ENCODE measurements at places on chromosomes 4 and X.
A peak's percentile ranks its signal among the peaks of the same experiment; 100 is the strongest.

- no peak for DNase-seq
These were observed 7.1 kb upstream of the SCRG1 start for GRCh38 chr4:173405840-173406606.

DNA sequence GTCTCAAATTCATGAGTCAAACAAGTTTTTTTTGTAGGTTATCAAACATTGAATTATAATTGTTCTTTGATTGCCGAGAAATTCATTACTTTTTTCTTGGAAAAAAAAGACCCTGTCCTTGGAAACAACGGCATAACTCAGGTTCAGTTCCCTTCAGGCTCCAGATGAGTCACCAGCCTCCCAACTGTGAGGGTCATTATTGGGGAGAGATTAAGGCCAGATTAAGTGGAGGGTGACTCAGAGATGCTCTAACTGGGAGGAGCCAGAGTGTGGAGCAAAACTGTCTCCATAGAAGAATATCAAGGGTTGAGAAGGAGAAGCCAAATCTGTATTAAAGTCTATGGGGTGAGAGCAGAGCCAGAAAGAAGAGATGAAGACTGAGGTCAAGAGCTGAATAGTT is 9.6 kb downstream of the ADGRG4 start:
- DNase-seq, result no peak

- no peak for DNase-seq
These were observed 1.8 kb downstream of the WWC2 start for GRCh38 chr4:183100827-183101226.

DNA sequence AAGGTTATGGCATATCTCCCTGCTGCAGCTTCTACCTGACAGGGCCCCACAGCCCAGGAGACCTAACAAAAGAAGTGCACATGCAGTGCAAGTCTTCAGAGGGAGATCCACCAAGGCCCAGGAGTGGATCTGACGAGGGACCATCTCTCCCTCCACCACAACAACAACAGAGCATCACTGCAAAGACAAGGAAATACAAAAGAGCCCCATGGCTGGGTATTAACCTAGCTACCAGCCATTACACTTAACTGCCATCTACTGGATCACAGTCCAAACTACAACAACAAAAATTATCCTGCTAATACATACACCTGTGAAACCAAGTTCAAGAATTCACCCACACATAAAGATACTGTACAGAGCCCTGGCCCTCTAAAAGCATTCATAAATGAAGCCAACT is 280.2 kb upstream of the SLC7A11 start:
- DNase-seq, result no peak

GRCh38 chr4:83240379-83240875 is 44.2 kb downstream of the COQ2 start:
- no peak for DNase-seq

DNA sequence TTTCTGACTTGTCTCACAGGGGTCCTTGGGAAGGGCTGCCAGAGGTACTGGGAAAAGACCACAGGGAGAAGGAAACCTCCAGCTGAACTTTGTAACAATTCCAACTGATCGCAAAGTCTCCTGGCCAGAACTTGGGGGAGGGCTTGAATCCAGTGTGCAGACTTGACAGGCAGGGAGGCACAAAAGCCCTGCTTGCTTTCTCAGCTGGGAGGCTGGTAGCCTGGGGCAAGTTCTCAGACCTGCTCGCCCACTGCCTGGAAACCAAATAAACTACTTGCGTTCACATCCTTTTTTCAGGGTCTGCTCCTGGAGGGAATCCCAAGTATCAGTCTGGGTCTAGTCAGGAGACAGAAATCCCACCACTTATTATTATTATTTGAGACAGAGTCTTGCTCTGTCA is 48.0 kb upstream of the CASK start:
- DNase-seq, result no peak

DNA sequence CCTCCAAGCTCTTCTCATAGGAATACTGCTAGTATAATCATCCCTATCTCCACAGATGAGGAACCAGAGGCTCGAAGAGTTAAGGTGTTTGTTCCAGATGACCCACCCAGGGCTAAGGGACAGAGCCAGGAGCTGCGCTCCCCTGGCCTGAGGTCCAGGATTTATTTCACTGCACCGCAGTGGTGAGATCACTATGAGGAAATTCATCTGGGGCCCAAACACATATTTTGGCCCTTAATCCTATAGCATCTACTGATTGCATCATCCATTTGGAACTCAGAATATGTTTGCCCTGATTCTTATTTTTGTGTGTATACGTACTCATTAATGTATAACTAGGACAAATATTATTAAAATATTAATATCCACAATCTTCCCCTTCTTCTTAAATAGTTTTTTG is 100.1 kb upstream of the RBPJ start:
- DNase-seq, result no peak

DNA sequence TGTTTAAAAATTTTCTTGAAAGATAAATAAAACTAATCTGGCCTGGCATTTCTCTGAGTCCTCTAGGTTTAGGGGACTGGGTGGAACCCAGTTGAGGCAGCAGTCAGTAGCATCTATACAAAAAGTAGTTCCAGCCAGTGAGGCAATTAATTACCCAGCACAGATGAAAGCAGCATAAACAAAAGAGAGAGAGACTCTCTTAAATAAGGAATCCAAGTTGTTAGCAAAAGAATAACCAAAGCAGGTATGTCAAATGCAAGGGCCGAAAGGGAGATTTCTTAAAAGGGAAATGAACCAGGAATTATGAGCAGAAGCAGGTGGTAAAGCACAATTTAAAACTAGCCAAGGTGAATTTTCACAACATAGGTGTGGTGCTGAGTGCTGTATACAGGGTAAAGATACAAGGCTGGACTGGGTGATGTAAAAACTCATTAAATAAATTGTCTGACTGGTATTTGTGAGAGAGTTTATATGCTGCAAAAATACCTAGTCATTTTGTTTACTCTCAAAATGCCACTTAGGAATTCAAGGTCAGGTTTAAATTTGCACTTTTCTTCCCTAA is 94.6 kb upstream of the GALNT7 start:
- no peak for DNase-seq

- DNase-seq, result peak; percentile 74
These were observed 16.1 kb downstream of the NKX3-2 start for GRCh38 chr4:13527981-13528820.

DNA sequence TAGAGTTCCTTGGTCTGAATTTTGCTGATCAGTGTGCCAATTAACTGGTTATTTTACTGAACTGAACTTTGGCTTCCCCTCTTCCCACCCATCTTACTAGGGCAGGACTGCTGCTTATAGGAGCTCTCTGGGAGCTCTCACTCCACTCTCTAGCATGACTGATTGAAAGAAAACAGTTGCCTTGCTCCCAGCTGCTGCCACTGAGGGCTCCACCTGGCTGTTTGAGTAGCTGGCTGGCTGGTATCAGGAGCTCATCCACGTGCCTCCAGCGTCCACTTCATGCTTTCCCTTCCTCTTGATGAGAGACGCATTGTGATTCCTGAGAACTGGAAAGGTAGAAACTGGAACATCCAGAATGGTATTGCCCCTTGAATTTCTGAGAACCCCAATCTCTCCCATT is 73.0 kb upstream of the KLHL13 start:
- no peak for DNase-seq

GRCh38 chr4:86870442-86871069 is 21.4 kb upstream of the SLC10A6 start:
- DNase-seq, result no peak

DNA sequence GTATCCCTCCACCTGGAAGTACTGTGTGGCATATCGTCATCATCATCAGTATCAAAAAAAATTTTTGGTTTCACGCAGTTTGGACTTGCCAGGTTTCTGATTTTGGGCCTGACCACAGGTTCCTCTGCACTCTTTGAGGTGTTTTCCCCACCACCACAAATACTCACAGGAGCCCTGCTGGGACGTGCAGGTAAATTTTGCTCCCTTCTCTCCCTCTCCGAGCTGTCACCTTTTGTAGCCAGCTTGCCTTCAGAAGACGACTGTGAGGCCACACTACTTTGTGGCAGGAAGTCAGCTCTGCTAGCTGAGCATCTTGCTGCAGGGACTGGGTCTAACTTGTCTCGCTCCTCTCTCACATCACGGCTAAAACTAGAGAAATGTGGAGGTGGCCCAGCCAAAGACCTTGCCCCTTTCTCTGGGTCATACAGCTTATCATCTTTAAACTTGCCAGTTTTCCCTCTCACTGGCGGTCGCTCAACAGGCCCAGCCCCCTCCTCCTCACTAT is 2.8 kb downstream of the PJA1 start:
- DNase-seq, result no peak

DNA sequence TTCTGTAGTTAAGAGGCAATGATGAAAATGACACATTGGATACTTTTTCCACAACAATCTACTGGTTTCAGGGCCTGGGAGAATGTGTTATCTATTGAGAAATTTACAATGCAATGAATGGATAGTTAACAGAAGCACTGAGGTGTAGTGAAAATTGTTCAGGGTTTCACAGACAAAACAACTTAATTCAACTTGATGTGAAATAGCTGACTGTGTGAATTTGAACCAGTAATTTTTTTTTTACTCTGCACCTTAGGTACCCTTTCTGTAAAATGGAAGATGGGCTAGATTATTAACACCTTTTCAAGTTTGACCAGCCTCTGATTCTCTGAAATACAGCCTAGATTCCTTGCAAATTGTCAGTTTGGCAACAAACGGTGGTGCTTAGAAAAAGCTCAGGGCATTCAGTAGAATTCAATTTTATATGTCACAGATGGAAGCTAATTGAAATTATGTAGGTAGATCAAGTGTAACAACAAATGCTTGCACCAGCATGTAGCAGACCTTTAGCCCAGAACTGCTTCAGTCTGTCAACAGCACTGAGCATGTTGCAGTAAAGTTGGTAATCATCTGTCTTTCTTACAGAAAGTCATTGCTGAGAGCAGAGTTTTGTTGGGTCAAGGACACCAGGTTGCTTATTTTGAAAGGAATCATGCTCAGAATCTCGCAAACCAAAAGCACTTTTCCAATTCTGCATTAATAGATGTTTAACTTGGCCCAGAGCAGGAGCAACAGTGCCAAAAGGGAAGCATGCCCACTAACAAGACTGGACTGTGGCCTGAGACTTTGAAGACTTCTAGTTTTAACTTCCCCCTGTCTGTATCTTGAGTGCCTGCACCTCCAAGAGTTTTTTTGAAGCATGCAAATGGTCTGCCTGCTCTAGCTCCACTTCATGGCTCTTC is 526.6 kb downstream of the PACRGL start:
- DNase-seq, result no peak

GRCh38 chrX:79371101-79371500 is 4.0 kb upstream of the ITM2A start:
- DNase-seq, result no peak

GRCh38 chr4:5256421-5256820 is 205.1 kb downstream of the STK32B start:
- DNase-seq, result no peak

DNA sequence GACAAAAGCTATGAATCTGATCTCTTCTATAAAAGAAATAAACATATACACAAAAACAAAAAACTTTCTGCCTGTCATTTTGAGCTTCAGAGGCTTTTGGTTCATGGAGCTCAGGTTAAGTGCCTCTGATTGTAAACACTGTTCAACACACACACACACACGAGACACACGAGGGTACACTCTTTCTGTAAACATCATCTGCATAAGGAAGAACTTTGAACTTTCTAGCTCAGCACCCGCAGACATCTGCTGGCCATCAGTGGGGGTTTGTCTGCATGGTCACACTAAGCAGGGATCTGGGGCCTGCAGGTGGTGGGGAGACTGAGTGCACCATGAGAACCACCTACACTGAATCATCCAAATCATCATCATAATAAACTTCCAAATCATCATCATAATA is 54.9 kb downstream of the STX18 start:
- DNase-seq, result no peak

DNA sequence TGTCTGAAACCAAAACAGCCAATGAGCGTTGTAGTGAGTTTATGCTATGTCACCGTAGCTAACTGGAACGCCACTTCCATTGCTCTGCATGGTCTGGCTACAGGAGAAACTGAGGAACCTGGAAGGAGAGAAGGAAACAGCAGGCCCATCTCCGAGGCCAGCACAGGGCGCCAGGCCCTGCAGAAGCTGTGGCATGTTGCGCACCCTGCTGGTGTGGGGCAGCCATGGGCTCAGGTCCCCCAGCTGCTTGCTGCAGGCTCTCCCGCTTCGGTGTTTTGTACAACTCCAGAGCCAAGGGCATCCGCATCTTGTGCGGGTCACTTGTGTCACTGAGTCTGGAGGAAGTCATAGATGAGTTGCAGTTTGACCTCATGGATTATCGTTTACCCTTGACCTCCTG is 89.2 kb downstream of the AFAP1 start:
- no peak for DNase-seq

- no peak for DNase-seq
These were observed 59.3 kb upstream of the PPP1R2C start for GRCh38 chrX:42837101-42837726.

- no peak for DNase-seq
These were observed 781.8 kb downstream of the FAM133A start for GRCh38 chrX:94455782-94456181.
